AG08395 (cell line): ENCODE measurements at places on chromosomes 5 and 9.

DNA sequence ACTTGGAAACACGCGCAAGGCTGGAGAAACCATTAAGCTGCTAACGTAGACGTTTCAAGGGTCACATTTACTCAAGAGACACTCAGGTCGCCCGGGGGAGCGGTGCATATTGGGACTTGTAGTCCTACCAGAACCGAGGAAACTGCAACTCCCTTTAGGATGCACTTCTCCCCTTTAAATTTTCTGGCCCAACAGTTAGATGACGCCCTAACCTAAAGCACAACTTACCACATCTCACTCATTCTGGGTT, 384 bp upstream of the DMXL1 start:
- no peak for DNase-seq

- no peak for DNase-seq
Measured at GRCh38 chr9:134054891-134055811, 12.7 kb downstream of the BRD3 start.

GRCh38 chr5:162487528-162488525, 420.3 kb downstream of the GABRG2 start:
- no peak for DNase-seq

GRCh38 chr5:167726642-167727041, 564.8 kb upstream of the WWC1 start:
- no peak for DNase-seq

- no peak for DNase-seq
Measured at GRCh38 chr5:178998441-178998840, 3.3 kb upstream of the GRM6 start.

GRCh38 chr5:156379206-156379605, 52.2 kb downstream of the SGCD start:
- no peak for DNase-seq

DNA sequence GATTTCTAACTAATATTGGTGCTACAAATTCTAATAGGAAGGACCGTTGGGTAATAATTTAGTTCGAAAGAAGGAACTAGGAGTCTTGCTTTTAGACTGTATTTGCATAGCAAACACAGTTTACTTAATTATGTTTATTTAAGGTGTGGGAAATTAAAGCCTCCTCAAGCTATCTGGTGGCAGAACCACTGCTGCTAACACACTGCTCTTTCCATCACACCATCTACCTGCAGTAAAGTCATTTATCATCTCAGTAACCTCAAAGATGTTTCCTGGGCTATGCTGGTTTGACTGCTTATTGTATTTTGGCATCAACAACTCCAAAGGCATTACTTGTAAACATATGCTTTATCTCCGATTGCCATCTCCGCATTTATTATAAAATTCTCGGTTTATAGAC, 114.3 kb downstream of the DEPDC1B start:
- DNase-seq: no peak

DNA sequence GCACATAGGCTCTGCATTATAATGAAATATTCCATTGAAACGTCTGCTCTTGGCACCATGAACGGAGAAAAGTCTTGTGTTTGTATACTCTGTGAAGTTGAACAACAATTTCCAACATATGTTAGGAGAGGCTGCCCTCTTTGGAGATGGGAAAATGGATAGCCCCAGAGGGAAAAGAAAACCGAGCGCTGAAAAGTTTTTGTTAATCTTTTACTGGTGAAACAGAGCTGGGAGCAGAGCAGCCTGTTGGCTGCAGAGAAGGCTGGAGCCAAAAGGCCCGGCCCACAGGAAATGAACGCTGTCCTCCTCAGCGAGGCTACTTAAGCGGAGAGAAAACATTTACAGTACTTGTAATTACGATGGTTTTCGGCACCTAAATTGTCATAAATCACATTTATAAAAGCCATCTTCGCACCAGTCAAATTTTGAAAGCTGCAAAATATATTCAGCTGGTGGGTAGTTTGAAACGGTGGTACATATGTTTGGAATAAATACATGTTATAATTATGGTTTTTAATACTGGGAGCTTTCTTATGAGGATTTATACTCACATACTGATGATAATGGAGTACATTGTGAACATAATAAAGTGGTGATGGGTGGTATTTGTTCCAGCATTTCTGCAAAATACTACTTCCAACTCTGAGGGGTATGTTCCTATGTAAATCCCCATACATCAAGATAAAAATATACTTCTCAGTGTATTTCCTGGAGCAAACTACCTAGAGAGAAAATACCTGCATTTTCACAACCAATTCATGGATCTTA, 129.6 kb upstream of the CNTLN start:
- peak; percentile 74 for DNase-seq

DNA sequence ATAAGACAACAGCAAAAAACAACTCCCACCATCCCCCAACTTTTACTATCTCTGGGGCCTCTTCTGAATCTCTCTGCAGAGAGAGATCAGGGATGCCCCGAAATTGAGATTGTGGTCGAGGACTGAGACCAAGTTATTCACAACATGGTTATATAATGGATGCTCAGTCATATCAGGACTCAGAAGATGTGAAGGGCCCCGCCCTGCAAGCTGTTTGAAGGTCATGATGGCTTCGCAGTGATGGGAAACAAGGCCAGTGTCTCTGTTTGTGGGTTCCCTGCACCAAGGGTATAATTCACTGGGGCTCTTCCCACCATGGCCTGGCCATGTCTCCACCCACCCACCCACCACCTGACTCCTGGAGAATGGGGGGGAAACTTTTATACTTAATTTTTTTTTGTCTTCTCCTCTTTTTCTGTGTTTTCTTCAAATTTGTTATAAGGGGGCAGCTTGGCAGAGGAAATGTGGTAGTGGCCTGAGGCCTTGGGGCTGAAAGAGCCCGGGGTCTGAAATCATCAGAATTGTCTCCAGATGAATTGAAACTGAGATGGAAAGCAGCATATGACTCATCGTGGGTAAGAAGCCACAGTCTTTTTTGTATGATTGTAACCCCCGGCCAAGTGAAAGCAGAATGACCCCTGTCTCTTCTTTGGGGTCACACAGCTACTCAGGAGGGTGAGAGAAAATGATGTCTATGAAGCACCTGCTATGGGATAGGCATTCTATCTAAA, 15.0 kb upstream of the TEX48 start:
- DNase-seq: peak; percentile 37

DNA sequence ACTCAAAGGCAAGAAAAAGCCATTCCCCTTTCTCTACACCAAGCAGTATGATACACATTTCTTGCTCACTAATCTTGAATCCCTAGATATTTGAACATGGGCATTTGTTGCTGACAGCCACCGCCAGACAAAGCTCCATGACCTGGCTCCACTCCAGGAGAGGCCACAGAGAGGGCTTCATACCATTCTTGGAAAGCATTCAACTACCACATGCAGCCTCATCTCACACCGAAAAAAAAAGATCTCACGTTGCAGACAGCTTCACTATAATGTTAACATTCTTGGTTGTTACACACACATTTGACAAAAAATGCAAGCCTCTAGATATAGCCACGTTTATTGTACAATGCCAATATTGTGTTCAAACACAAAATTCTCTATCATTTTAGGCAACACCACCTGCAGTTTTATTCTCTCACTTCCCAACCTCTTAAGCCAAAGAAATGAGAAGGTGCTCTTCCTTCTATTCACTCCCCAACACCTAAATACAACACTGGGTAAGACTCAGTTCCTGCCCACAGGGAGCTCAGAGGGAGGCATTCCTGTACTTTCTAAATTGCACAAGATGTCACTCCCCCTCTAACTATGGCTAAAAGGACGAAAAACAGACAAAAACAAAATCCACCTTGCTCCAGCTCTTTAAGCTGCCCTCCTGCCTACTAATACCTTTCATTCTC, 222.4 kb downstream of the TSSK1B start:
- DNase-seq: peak; percentile 21

GRCh38 chr9:126205845-126206498, 120.7 kb upstream of the MVB12B start:
- DNase-seq: no peak

- DNase-seq: no peak
Measured at GRCh38 chr9:91253488-91253887, 108.2 kb downstream of the AUH start.

GRCh38 chr5:6574537-6575245, 58.2 kb downstream of the NSUN2 start:
- no peak for DNase-seq

GRCh38 chr5:120447706-120448239, 16.3 kb upstream of the PRR16 start:
- no peak for DNase-seq

DNA sequence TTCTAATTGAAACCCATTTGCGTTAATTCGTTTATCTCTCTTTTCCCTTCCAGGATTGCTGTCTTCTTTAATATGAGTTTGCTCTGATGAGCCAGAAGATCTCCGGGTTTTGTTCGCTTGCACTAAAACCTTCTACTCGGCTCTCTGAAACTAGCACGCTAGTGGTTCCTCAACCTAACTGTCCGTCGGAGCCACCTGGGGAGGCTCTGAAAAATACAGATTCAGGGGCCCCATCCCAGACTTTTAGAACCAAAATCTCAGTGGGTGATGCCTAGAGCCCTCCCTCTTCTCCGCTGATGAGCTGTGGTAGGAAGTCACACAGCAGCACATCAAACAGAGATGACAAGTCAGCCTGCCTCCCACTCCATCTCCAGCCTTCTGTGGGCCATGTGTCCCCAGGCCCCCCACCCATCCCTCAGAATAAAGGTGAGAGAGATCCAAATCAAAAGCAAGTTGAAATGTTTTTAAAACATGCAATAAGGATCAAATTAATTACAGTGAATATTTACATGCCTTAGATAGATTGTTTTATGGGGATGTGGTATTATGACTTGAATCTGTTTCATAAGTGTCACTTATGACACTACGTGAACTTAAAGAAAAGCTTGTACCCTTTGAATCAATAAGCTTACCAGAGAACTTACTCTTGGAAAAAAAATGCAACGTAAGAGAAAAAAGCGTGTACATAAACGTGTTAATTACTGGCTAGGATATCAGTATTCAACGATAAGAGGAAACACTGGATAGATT, 16.4 kb downstream of the FCN2 start:
- DNase-seq: no peak

DNA sequence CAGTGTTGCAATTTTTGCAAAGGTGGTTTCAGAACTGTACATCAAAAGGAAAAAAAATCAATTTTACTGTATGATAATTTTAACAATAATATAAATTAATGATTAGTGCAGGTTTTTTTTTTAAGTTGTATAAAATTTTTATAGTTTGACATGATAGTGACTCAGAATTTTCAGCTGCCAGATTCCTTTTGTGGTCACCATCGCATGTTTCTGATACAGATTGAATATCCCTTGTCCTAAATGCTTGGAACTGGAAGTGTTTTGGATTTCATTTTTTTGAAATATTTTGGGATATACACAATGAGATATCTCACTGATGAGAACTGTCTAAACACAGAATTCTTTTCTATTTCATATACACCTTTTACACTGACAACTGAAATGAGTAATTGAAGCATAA, 361.3 kb downstream of the RAB3C start:
- no peak for DNase-seq

- peak; percentile 40 for DNase-seq
Measured at GRCh38 chr5:10567781-10568321, 4.0 kb downstream of the ANKRD33B start.

- DNase-seq: no peak
Measured at GRCh38 chr9:84744195-84744594, 74.7 kb downstream of the NTRK2 start.

DNA sequence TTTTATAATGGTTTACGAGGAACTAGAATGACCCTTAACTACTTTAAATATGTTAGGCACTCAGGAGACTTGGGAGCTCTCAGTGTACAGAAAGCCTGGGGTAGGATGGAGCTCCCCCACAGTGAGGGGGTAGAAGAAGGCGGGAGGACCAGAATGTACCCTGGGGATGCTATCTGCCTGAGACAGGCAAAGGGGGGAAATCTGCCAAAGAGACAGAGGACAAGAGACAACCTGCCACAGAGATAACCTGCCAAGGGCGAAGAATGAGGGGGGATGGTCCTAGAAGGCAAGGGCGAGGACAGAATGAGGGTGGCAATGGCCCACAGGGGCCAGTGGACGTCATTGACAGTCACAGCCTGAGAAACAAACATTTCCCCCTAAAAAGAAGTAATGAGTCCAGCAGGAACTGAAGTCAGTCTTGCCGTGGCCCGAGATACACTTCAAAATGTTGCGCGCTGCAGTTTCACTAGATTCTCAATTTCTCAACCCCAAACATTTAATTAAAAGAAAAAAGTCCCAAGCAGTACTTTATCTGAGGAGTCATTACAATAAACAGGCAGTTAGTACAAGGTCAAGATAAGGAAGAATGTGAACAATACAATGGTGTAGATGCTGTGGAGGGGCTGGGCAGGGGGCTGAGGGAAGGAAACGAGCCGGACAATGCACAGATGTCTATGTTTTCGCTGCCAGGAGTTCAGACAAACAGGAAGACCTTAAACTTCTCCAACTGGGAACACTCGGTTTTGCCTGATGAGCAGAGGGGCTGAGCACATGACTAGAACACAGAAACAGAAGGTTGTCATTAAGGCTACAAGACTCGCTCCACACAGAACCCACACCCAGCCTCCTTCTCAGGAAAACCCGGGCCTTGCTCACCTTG, 125.0 kb downstream of the LHFPL2 start:
- DNase-seq: no peak

DNA sequence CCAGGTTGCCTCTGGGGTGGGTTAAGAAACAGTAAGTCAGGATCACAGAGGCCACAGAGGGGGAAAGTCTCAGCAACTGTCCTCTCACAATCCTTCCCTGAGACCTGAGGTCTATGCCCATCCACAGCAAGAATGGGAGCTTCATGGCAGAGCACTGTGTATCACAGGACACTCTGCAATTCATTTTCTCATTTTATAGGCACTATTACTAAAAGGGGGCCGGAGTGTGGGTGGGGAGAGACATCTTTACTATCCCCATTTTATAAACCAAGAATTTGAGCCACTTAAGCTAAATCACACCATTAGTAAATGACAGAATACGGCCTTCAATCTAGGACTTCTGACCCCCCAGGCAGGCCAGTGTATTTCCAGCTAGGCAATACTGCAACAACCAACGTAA, 79.9 kb downstream of the LHFPL2 start:
- DNase-seq: no peak

DNA sequence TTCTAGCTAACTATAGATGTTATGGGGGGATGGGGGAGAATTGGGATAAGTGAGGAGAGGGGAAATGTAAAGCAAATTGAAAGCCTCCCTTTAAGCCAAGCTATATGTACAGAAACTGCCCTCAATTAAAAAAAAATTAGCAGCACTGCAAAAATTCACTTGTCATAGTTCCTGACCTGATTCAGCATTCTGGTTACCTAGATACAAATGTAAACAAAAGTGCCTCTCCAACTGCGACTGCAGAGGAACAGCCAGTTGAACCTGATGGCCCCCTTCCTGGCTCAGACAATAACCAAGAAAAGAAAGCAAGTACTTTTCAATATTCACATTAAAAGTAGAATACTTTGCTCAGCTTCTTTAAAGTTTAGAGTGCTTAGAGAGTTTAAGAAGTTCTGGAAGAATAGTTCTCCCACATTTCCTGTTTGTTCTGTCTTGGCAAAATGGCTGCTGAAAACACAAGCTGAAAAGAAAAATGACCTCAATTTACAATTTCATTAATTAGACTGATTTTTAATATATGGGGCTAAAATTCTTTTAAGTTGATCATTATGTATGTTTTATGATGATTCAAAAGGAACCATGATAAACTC, 1.5 kb downstream of the FAM81B start:
- DNase-seq: no peak

GRCh38 chr5:148976569-148977381, 86.1 kb downstream of the SH3TC2 start:
- peak; percentile 60 for DNase-seq
